ENCODE measurements at places on chromosomes 12 and 14. TPM values are rescaled to one million over a fixed set of nuclear protein-coding genes. Genes with fewer than 3 reads are reported as not detected.

- no peak for DNase-seq
Observed at GRCh38 chr14:95725685-95726336, 11.9 kb upstream of the TCL1A start.

- DNase-seq, result no peak
Observed at GRCh38 chr12:118611295-118611694, 234.9 kb downstream of the SUDS3 start.

INSM2 gene
- polyA plus RNA-seq, result not detected

DNA sequence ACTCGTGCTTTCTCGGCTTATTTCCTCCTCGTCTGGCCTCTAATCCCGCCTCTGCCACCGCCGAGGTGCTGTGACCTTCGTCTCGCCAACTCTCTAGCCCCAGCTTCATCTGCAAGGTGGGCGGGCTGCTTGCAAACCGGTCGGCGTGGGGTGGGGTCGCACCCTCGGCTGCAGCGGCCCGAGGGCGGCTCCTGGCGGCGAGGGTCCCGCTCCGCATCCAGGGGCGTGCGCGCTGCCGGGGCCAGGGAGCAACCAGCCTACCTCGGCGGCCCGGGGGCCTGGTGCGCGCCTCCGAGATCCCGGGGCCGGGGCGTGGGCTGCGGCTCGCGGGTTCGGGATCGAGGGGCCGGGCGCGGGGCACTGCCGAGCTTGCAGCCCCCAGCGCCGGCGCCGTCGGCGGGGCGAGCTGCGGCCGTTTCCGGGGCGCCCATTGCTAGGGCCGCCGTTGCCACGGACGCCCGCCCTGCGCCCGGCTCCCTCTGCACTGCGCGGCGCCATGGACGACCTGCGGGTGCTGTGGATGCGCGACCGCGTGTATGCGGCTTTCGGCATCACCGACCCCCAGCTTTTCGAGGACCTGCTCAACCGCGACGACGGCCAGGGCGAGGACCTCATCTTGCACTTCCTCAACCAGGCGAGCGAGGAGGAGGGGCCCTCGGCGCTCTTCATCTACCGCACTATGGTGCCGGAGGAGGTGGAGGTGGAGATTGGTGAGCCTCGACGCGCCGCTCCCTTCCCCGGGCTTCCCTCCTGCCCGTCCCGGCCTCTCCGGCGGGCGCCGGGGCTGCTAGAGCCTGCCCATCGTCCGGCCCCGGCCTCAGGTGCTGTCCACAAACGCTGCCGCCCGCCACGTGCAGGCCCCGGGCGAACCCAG is at the start of gene DNAH10:
TSS of gene DNAH10 (plus strand) at position 461 of the 874 bp plus-strand sequence. CDS start at position 497, 36 bp downstream.
- DNase-seq, result no peak

- DNase-seq, result no peak
Observed at GRCh38 chr12:124599074-124599999, 31.9 kb upstream of the NCOR2 start.

- no peak for DNase-seq
Observed at GRCh38 chr14:104178279-104178678, 39.9 kb downstream of the KIF26A start.

GRCh38 chr12:76402259-76402658 is 54.0 kb upstream of the BBS10 start:
- no peak for DNase-seq
